ENCODE measurements at places on chromosomes 12 and 14.
A peak's percentile ranks its signal among the peaks of the same experiment; 100 is the strongest.

- no peak for DNase-seq
Measured at GRCh38 chr14:105430565-105430964, 10.9 kb downstream of the MTA1 start.

DNA sequence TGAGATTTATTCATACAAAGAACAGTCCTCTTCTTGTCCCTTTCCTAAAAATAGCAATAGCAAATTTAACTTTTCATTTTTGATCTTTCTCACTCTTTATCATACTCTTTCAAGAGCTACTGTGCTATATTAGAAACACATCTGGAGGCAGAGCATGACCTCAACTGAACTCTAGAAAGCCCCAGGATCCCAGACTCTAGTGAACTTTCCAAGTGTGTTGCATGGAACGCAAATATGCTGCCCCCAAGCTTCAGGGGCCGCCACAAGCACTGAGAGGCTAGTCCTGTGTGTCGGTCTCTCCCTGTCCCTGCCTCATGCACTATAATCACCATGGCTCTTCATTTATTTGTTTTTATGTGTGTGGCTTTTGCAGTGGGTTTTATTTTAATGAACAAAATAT lies 38.7 kb upstream of the ZNF641 start:
- DNase-seq, result no peak

DNA sequence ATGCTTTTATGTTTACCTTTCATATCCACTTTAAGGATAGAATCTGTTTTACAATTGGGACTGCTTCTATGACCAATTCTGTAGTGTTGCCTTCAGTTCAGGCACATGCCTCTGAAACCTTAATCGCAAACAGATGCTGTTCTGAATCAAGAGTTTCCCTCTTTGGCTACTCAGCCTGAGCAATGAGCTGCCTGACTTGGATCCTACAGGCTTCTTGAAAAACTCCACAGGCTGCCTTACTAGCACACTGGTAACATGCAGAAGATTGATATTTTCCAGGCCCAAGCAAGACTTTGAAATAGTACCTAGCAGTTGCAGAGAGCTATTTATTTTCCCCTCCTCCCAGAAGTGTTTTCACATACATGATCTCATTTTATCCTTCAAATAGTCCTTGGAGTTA lies 34.8 kb upstream of the PMCH start:
- DNase-seq, result no peak

GRCh38 chr14:32381869-32382268 lies 52.8 kb downstream of the AKAP6 start:
- DNase-seq, result no peak

GRCh38 chr14:49480053-49480760 lies 106.0 kb downstream of the RPS29 start:
- no peak for DNase-seq

DNA sequence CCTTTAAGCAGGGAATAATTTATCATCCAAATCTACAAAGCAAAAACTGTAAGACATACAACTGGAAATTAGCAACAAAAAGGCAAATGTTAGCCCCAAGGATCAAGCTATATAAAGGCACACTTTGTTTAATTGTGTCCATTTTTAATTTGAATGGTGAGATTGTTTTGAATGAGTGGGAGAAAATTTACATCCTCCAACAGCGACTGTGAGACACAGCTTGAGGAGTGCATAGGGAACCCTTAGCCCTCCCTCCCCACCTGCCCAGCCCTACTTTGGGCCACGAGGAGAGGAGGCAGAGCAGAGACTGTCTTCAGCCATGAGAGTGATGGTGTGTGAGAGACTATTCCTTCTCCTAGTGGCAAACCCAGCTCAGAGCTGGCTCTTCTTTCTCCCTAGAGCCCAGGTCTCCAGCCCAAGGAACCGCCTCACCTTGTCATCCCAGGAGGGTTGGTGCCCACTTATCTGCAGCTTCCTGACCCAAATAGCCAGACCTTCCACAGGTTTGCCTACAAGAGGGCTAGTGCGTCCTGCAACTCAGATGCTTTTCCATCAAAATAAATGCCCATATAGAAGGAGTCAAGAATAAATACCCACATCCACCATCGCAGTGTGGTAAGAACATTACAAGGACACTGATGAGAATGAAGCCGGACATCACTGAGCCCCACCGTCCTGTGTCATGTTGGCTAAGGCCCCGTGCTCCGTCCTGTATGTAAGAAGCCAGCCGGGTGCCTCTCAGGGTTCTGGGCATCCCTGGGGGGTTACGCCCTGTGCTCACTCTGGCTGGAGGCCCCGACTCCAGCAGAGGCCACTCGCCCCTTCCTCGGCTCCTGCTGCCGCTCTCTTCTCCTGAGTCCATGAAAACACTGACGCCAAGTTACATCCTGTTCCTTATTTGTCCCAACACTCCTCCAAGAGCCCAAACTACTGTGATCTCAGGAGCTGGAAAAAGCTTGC lies 36.4 kb upstream of the C14orf180 start:
- no peak for DNase-seq

DNA sequence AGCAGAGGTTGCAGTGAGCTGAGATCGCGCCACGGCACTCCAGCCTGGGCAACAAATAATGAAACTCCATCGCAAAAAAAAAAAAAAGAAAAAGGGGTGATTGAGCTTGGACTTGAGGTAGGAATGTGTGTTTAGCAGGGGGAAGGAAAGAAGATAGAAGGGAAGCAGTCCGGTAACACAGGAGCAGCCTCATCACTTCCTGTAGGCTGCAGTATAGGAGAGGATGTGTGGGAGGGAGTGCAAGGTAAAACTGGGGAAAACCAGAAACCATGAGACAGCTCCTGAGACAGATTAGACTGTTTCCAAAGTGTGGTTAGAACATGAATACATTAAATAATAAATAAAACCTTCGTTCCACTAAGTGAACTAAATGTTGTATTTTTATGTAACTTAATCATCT lies 49.2 kb downstream of the FGD4 start:
- no peak for DNase-seq

DNA sequence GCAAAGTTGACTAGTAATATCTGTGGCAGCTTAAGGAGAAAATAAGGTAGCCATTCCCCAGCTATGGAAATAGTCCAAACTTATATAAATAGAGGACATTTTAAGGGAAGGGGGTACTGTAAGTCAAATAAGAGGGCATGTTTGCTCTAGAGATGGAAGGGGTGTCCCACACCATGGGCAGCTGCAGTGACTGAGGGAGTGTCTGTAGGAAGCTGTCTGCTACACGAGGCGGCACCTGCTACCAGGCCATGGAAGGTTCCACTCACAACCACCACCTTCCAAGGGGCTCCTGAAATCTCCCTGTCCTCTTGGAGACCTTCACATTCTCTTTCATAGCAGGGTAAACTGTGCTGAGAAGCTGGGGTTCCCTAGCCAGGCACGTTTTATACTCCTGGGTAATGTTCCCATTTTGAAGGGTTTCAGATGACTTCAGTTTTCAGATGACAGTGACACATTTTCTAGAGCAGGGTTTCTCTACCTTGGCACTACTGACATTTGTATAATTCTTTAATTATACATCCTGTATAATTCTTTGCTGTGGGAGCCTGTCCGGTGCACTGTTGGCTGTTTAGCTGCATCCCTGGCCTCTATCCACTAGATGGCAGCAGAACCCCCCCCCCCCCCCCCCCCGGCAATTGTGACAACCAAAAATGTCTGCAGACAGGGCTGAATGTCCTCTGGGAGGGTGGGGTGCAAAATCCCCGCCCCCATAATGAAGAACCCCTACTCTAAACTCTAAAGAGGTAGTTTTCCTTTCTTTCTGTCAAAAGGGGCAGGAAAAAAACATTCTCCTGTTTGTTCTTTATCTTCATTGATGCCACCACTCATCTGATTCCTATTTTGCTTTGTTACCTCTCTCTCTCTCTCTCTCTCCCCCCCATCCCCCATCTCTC lies 11.6 kb upstream of the SMCO2 start:
- DNase-seq, result peak; percentile 11

GRCh38 chr12:124898200-124898922 lies 16.1 kb downstream of the UBC start:
- DNase-seq, result peak; percentile 68

DNA sequence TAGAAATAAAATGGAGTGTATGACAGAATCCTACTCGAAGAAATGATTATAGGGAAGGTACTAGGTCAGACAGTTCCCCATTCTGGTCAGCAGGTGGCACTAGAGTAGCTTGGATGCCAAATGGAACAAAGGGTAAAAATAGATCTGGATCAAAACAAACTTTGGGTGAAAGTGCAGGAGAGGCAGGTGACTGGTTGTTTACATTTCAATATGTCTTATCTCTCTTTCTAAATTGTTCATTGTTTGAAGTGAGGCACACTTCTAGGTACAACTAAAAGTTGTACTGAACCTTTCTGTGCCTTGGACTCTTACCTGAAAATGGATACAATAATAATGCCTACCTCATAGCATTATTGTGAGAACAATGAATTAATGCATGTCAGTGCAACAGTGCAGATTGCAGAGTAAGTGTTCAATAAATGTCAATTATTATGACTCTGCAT lies 62.0 kb upstream of the OSBPL8 start:
- DNase-seq, result peak; percentile 66

DNA sequence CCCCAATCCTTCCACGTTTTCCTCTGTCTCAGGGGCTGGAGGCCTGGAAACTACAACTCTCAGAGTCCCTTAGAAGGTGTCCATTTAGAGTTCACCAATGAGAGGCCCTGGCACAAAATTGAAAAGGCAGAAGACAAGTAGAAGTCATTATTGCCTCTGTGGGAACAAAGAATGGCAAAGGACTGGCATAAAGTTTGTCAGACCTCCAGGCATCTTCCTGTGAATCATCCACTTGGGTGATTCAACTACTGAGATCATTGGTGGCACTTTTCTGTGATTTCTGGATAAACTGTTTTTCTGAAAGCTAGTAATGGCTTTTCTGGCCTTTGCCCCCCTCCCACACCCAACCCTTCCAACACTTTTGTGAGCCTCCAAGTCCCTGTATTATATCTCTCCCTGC lies 42.6 kb upstream of the C12orf42 start:
- DNase-seq, result no peak

DNA sequence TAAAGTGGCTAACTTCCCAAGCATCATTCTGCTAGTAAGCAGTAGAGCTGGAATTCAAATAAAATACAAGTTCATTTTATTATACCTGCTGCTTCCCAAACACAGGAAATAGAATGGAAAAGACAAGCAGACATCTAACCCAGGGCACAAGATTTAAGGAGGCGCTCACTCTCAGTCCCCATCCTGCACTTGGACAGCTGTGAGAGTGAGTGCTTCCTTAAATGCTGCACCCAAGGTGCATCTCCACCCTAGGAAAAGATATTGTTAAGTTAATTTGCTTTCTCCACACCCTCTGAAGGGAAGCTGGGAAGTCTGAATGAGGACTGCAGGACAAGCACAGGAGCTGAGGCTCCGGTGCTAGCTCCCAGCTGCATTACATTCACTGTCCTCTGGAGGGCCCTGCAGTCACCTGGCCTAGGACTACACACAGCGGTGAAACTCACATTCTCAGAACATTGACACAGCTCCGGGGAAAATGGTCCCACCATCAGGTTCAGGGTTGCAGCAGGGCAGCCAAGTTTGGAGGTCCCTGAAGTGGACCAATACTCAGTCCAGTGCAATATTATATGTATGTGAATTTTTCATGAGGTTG lies 14.2 kb downstream of the HEBP1 start:
- peak; percentile 17 for DNase-seq

DNA sequence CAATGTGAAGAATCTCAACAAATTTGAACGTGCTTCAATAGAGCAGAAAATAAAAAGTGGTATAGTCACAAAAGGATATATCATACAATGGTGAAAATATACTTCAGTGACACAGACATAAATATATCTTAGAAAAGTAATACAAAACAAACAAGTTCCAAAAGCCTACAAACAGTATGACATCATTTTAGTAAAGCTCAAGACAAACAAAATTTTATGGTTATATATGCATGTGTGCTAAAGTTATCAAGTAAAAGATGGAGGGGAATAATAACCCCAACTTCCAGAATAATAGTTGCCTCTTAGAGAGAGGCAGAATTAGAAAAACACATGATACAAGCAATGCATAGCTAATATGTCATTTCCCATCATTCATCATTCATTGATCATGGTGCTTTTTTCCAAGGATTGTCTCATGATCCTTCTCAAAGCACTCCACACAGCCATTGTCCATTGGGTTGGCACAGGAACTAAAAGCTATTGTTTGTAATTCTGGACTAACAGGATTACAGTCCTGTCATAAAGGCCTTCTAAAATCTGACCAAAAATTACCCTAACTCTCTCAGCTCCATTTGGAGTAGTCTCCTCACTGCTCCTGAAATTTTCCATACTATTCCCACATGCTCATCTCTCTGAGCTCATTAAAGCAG lies 59.5 kb downstream of the IFNG-AS1 start:
- DNase-seq, result no peak

GRCh38 chr12:15796493-15797141 lies 7.4 kb upstream of the EPS8 start:
- no peak for DNase-seq

GRCh38 chr12:60437297-60437696 lies 841.5 kb downstream of the SLC16A7 start:
- no peak for DNase-seq

DNA sequence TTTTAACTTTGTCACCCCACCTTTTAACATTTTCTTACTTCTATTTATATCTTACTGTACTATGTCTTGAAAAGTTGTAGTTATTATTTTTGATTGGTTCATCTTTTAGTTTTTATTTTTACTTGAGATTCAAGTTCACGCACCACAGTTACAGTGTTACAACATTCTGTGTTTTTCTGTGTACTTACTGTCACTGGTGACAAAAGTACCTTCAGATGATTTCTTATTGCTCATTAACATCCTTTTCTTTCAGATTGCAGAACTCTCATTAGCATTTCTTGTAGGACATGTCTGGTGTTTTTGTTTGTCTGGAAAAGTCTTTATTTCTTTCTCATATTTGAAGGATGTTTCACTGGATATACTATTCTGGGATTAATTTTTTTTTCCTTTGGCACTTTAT lies 289.9 kb downstream of the BCAT1 start:
- DNase-seq, result no peak

- no peak for DNase-seq
Measured at GRCh38 chr14:63745858-63746425, 18.1 kb upstream of the SGPP1 start.

- DNase-seq, result no peak
Measured at GRCh38 chr12:105445249-105445648, 114.8 kb downstream of the C12orf75 start.

DNA sequence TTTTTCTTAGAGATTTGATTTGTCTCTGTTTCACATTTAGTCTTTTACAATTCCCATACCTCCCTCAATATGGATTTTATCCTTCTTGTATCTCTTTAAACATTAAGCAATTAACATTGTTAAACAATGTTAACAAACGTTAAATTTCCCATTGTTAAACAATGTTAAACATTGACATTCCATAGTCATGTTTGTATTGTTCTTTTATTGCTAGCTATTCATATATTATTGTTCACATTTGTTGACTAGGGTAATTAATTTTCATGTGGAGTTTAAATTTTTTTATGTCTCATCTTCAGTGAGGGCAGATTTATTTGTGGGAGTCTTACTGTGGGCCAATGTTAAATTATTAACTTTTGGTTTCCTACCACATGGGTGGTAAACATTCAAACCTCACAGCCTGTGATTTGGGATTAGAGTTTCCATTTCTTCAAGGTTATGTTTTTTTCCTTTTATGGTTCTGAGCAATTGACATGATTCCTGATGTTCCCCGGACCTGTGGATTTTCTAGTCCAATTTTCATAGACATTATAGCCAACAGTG lies 294.3 kb downstream of the ALG10B start:
- DNase-seq, result no peak

GRCh38 chr12:131795064-131795463 lies 33.1 kb upstream of the MMP17 start:
- DNase-seq, result no peak
